ENCODE measurements at places on chromosomes 12 and 14. TPM values are rescaled to one million over a fixed set of nuclear protein-coding genes. Genes with fewer than 3 reads are reported as not detected.

CMA1 gene
- total RNA-seq = not detected

SLC10A1 gene
- total RNA-seq = not detected

ZDHHC22 gene
- total RNA-seq = not detected

RILPL2 gene
- total RNA-seq = 2.2 TPM
